ENCODE measurements at places on chromosomes 1 and 21. TPM values are rescaled to one million over a fixed set of nuclear protein-coding genes. Genes with fewer than 3 reads are reported as not detected.

Gene CFAP45
- 0.28 TPM for total RNA-seq

Gene OR2T33
- total RNA-seq = not detected

Gene CYP4X1
- under 0.01 TPM for total RNA-seq

Gene ZNF648
- not detected for total RNA-seq

Gene SLC16A4
- 42.0 TPM for total RNA-seq

Gene EPHB2
- total RNA-seq = 2.3 TPM

Gene TMPRSS15
- total RNA-seq = not detected

Gene MIA3
- total RNA-seq = 36.4 TPM

Gene LEFTY1
- total RNA-seq = not detected

Gene COL6A1
- 1,625 TPM for total RNA-seq

Gene RGS4
- 919 TPM for total RNA-seq

Gene ZNF697
- total RNA-seq = 12.7 TPM

Gene RBM11
- 0.85 TPM for total RNA-seq

Gene RHOU
- total RNA-seq = 1.1 TPM

Gene DENND4B
- 17.2 TPM for total RNA-seq

Gene C1orf87
- total RNA-seq = not detected

Gene HCRTR1
- not detected for total RNA-seq

Gene COG2
- total RNA-seq = 16.3 TPM

Gene BRINP2
- total RNA-seq = under 0.01 TPM

Gene FCGR1A
- total RNA-seq = 0.19 TPM

Gene NAXE
- total RNA-seq = 74.6 TPM

Gene THBS3
- total RNA-seq = 7.9 TPM

Gene VCAM1
- 5.4 TPM for total RNA-seq

Gene THEMIS2
- total RNA-seq = 5.6 TPM

Gene TMEM81
- 2.7 TPM for total RNA-seq

Gene DNAJC6
- total RNA-seq = 8.7 TPM

Gene ZNF683
- total RNA-seq = not detected

Gene FNBP1L
- total RNA-seq = 22.0 TPM

Gene TMEM82
- total RNA-seq = not detected

Gene RGS16
- 0.58 TPM for total RNA-seq

Gene HES5
- total RNA-seq = 0.28 TPM

Gene PTPRC
- 0.58 TPM for total RNA-seq

Gene MPZ
- 1.7 TPM for total RNA-seq

Gene SYNC
- total RNA-seq = 20.5 TPM

Gene GPATCH4
- 6.5 TPM for total RNA-seq
